Central memory CD4-positive, alpha-beta T cell (primary cell): ENCODE measurements at places on chromosomes 3 and 15.
A peak's percentile ranks its signal among the peaks of the same experiment; 100 is the strongest.

DNA sequence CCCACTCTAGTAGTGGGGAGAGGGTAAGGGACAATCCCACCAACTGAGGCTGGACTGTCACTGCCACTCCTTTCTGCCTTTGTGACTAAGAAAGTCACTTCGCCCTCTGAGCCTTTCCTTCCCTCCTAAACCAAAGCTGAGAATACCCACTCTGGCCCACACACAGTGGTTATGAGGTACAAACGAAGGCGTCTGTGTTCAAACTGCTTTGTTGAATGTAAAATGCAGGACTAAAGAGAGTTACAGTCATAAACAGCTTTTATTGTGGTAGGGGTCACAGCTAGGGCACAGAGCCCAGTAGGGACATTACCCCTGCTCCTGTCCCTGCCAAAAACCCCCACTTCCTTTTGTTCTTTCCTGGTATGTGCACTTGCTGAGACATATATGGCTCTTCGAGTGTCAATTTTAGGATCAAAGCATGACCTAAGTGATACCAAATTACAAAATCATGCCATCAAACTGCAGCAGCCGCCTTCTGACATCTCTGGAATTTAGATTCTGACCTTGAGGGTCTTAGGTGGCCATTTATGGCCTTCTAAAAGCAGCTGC is 45.1 kb downstream of the CTDSPL start:
- no peak for DNase-seq

GRCh38 chr3:98705212-98705611 is 57.9 kb upstream of the ST3GAL6 start:
- no peak for DNase-seq

GRCh38 chr3:33717616-33717865 is 513 bp downstream of the CLASP2 start:
- DNase-seq: no peak

- DNase-seq: no peak
Observed at GRCh38 chr3:99520513-99520912, 117.9 kb upstream of the COL8A1 start.

- peak; percentile 84 for DNase-seq
Observed at GRCh38 chr3:39383045-39383880, at the start of gene SLC25A38. Gene SLC25A38 (plus strand): TSS chr3:39383370. CDS start chr3:39383725, 355 bp downstream.

DNA sequence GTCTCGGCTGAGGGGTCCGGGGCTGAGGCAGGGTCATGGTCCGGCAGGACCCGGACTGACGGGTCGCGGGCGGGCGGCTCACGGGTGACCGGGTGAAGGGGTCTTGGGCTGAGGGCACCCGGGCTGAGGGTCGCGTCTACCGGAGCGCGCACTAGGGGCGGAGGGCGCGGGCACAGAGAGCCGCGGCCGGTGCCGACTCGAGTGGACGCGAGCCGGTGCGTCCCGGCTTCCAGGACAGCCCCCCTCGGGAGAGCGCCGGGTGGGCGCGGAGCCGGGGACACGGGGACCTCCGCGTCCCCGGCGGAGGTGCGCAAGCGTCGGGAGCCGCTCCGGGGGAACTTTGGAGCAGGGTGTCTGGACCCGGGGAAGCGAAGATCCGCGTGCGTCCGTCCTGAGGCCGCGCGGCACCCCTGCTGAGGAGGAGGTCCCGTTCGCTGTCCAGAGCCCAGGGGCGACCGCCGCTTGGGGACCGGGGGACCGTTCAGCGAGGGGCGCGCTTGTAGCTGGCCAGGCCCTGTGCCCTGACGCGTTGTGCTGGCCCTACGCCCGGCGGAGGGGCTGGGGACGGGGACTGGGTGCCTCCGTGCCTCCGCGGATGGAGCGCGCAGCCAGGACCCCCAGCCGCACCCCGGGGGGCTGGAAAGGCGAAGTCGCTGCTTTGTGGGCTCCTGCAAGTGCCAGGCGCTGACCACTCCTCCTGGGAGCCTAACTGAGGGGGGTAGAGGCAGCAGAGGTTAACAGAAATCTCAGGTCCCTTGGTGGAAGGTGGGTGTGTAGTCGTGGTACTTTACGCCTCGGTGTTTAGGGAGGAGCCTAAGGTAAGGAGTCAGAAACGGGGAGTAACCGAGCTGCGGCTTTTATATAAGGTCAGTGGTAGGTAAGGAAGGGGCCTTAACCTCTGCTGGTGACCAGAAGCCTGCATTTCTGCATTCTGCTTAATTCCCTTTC is at the start of gene PPARG:
Gene PPARG (plus strand): TSS at position 889 of the 948 bp plus-strand sequence. CDS start 90,642 bp downstream, outside the sequence.
- no peak for DNase-seq

GRCh38 chr3:196778755-196779154 is 39.1 kb downstream of the PAK2 start:
- DNase-seq: no peak

GRCh38 chr3:184166671-184167070 is 8.0 kb upstream of the AP2M1 start:
- no peak for DNase-seq

- no peak for DNase-seq
Observed at GRCh38 chr3:58180099-58180880, 30.5 kb downstream of the DNASE1L3 start.

GRCh38 chr15:90765966-90766365 is 48.8 kb downstream of the BLM start:
- DNase-seq: no peak

- no peak for DNase-seq
Observed at GRCh38 chr3:106305127-106305526, 436.3 kb upstream of the CBLB start.

- no peak for DNase-seq
Observed at GRCh38 chr3:166104938-166105337, 267.7 kb upstream of the BCHE start.

GRCh38 chr3:23129117-23129516 is 74.0 kb upstream of the UBE2E2 start:
- DNase-seq: no peak

GRCh38 chr3:156102267-156102931 is 18.0 kb upstream of the KCNAB1 start:
- no peak for DNase-seq
